ENCODE measurements at places on chromosomes 1 and 21.
A peak's percentile ranks its signal among the peaks of the same experiment; 100 is the strongest.

- no peak for DNase-seq
Measured at GRCh38 chr1:22788254-22788661, 77.6 kb downstream of the EPHB2 start.

GRCh38 chr1:230082211-230082610 lies 15.2 kb downstream of the GALNT2 start:
- no peak for DNase-seq

- no peak for DNase-seq
Measured at GRCh38 chr1:21608798-21609197, 60.4 kb downstream of the RAP1GAP start.

GRCh38 chr1:84711121-84711520 lies 20.9 kb upstream of the SSX2IP start:
- DNase-seq: peak; percentile 2

GRCh38 chr21:33345751-33346238 lies 21.0 kb downstream of the IFNAR1 start:
- no peak for DNase-seq
